ENCODE measurements at places on chromosomes 4 and X.

- peak; percentile 77 for DNase-seq
Measured at GRCh38 chrX:54695231-54695630, 102.8 kb downstream of the ITIH6 start.

DNA sequence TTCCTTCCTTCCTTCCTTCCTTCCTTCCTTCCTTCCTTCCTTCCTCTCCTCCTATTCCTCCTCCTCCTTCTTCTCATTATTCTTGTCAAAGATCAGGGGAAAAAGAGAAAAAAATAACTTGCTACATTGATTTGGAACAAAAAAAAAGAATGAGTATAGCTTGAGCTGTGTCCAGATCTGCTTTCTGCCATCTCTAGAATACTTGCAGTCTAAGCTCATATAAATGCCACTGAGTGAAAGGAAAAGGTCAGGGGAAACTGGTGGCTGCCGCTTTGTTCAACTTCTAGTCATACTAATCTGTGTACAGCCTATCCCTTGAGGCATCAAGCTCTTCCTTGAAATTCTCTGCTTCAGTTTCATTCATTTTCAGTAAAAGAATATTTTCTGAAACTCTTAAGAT is 28.3 kb upstream of the EPHA5 start:
- no peak for DNase-seq

DNA sequence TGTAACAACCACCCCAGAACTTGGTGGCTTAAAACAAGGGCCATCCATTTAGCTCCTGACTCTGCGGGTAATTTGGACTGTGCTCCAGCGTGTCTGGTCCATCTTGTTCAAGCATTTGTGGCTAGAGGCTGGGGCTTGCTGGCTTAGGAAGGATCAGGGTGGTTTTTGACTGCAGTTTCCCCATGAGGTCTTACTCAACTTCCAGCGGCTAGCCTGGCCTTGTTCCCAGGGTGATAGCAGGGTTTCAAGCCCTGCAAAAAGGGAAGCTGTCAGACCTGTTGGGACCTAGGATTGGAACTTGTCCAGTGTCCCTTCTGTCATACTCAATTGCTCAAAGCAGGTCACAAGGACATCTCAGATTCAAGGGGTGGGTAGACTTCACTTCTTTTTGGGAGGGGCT is 205.9 kb downstream of the STIM2 start:
- DNase-seq: no peak

DNA sequence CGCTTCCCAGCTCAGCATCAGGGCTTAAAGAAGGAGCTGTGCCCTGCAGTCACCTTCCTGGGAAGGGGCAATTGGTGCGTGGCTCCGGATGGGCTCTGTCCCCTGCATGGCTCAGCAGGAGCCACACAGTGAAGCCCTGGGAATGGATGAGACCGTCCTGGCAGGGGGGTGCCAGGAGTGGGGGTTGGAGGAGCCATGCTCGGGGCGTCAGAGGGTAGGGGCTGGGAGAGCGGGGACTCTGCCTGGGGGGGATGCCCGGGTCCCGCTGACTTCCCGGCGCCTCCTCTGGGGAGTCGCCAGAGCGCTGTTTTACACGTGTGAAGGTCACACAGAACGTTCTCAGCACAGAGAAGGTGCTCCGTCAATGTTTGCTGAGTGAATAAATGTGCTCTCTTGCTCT is 184.1 kb downstream of the AFAP1 start:
- no peak for DNase-seq

DNA sequence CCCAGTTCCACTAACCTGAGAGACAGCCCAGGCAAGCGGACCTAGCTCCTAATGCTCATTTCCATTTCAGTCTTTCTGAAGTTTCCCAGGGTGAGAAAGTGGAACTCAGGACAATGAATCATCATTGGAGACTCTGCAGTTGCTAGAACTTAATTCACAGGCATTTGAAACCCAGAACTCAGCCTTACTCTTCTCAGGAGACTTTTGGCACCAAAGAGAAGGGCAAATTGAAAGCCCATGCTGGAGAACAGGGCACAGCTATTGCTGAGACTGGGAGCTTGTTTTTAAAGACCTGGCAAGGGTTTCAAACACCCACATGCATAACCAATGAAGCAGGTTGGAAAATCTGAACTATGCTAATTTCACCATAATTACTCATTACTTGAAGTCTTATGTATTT is 36.0 kb downstream of the BST1 start:
- no peak for DNase-seq

DNA sequence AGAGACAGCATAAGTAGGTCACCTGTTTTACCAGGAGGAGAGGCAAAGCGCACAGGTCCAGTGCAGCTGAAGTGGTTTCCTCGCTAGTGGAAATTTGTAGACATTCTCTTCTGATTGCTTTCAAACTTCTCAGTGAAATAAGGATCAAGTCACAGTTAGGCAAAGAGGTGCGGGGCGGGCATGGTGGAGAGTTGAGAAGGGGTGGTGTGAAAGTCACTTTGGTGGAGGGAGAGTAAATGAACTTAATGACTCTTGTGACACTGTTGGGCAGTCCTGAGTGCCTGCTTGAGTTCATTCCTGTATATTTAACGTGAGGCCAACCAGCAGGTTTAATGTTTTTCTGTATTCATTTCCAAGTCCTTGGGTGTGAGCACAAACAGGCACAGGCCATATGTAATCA is 235.6 kb downstream of the TRIML1 start:
- DNase-seq: no peak

GRCh38 chr4:143188136-143189088 is 3.7 kb downstream of the USP38 start:
- DNase-seq: no peak

- DNase-seq: no peak
Measured at GRCh38 chrX:21865436-21865835, 9.6 kb downstream of the YY2 start.

DNA sequence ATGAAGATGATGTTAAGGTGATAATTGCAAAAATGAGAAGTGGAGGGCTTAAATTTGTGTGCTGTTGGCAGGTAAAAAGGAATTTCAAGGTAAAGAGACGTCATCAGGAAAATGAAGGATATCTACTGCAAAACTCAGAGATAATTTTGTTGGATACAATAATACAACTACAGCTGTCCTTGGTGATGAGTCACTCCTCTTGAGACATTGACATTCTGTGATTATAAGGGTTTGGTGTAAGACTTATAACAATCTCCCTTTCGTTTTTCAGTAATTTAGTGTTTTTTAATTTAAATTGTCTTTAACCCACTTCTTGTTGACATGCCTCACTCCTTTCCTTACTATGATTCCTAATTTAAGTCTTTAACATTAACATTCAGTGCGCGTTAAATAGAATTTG is 1074.1 kb upstream of the SLIT2 start:
- no peak for DNase-seq

DNA sequence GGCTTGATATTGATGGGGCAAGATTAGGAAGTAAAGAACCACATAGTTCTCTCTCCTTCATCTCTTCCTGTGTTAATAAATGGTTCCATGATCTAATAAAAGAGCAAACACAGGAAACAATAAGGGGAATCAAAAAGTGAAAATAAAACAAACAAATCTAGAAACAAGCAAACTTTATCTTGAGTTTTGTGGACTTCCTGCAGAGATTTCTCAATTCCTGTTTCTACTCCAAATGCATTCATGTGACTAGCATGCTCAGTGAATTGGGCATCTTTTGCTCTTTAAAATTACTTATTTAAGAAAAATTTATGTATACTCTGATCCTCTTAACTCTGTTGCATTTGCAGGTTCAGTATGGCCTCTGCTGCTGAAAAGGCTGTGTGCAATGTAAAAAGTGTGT is 682.0 kb downstream of the KCTD8 start:
- no peak for DNase-seq

GRCh38 chr4:105236202-105236915 is 89.7 kb downstream of the TET2 start:
- DNase-seq: no peak

- DNase-seq: no peak
Measured at GRCh38 chr4:39528061-39528465, 824 bp upstream of the UGDH start.

DNA sequence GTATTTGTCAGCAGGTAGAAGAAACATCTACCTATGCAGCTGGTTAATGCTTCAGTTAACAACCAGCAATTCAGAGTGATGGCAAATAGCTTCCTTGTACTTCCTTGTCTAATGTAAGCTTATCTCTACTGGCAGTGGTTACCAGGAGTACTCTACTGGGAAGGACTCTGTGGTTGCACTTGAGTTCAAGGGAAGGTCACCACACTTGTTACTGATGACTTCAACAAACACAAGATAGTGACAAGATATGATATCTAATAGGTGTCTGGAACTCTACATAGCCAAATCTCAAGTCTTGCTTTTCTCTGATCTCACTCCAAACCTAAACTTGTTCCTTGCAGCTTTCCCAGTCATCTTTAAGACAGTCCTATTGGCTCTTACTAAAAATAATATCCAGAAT is 1644.9 kb upstream of the TENM3 start:
- no peak for DNase-seq

GRCh38 chrX:110310000-110310790 is 7.7 kb downstream of the AMMECR1 start:
- DNase-seq: no peak

GRCh38 chr4:187666697-187667494 is 328.7 kb upstream of the ZFP42 start:
- peak; percentile 54 for DNase-seq

DNA sequence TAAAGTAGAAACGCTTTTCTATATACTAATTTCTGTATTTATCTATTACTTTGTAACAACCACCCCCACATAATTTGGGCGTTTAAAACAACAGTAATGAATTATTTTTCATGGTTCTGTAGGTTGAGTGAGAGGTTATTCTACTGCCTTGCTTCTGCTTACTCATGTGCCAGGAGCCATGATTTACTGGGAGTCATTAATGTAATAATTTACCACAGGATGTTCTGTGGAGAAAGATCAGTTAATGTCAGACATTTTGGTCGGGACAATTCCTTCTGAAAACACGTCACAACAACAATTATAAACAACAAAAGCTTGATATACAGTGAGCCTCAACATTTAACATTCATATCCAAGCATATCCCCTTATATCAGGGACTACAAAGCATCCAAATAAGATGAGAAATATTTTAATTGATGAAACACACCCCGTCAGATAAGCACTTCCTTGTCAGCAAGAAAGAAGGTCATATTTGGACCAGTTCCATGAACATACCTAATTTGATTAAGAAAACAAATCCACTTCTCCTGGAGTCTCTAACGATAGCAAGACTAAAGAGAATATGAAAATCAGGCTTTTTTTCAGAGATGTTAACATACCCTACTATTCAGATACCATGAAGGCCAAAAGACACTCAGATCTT is 238.5 kb downstream of the PRDM5 start:
- no peak for DNase-seq
